ENCODE measurements at places on chromosomes 16 and 17.
A peak's percentile ranks its signal among the peaks of the same experiment; 100 is the strongest.

- no peak for DNase-seq
Observed at GRCh38 chr16:53058441-53058840, 3.6 kb downstream of the CHD9 start.

DNA sequence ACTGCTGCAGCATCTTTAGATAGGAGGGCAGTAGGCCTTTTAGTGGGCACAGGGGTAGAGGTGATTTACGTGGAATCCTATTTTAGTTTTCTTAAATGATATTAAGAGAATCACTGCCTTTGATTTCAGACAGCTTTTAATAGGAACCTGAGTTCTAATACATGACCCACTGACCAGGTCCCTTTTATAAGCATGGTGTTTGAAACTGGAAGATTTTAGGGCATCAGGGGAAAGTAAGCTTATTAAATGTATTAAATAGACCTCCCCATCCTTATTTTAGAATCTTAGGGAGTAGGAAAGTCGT lies 2.0 kb downstream of the MSL1 start:
- DNase-seq, result no peak

DNA sequence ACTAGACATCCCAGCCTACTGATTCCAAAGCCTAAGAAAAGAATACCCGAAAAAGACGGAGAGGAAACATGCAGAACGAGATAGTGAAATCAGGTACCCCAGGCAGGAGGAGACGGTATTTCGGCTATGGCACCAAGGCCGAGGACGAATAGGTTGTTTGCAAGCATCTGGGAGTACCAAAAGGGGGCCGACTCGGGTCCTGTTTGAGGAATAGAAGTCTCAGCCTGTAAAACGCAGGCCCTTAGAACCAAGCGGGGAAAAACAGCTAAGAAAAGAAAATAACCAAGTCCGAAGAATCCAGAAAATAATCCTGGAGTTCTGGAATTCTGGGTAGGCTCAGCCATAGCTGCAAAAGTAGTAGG lies 537 bp downstream of the SLC35B1 start:
- DNase-seq, result peak; percentile 39

DNA sequence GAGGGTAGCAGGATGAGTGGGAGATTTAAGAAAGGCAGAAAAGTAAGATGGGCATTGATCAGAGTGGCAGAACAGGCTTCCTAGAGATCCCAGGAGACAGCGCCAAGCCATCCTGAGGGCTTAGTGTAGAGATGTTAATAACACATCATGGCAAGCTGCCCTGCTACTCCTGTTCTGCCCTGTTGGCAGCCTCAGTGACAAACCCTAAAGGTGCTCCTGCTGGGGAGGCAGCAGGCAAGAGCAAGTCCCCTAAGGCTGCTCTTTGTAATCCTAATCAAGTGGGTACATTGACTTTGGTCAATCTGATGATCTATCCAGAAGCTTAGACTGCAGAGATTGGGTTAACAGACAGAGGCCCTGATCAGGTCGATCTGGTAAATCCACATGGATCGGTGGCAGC lies 16.3 kb downstream of the ANKFN1 start:
- no peak for DNase-seq

DNA sequence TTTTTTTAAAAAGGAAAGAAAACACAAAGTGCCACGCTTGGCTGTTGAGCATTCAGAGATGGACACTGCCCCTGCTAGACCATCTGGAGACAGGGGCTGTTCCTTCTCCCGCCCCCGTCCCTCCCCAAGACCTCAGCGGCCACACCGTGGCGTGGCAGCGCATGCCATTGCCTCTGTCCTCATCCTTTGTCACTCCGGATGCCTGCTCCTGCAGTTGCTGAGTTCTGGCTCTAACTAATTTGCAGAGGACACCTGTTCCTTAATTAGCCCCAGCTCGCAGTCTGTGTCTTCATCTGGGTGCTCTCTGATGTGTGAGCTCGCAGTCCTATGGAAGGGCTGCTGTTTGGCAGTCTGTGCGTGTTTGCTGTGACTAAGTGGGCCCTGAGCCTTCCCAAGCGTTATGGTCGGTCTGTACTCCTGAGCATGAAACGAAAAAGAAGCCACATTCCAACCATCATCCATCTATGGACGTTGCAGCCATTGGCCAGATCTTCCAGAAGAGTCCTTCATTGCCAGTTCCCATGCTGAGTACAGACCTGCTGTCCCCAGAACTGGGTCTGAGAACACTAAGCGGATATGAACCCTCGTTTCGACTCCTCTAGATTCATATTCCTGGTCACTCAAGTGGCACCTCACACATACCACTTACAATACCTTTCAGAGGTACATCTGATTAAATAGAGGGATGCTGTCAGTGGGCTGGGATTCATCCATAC lies 40.9 kb upstream of the NAT9 start:
- no peak for DNase-seq

GRCh38 chr16:88010343-88010967 lies 59.2 kb downstream of the BANP start:
- no peak for DNase-seq

GRCh38 chr17:27834571-27834970 lies 34.2 kb upstream of the NOS2 start:
- DNase-seq, result no peak

- DNase-seq, result peak; percentile 88
Observed at GRCh38 chr17:81601525-81602120, 35.3 kb downstream of the NPLOC4 start.

DNA sequence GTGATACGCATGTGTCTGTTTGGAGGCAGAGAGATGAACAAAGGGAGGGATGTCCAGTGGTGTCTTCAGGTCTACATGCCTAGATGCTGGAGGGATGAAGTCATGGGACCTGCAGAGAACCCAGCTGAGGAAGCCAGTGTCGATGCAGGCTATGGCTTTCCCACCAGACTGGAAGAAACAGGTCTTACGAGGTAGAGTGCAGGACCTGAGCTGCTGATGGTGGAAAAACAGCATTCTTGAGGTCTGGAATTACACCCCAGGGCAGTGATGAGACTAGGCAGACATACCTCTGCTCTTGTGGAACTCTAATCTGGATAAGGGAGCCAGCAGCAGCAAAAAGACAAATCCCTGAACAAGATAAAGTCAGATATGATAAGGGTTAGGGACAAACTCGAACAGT lies 37.4 kb downstream of the ARSG start:
- DNase-seq, result no peak

DNA sequence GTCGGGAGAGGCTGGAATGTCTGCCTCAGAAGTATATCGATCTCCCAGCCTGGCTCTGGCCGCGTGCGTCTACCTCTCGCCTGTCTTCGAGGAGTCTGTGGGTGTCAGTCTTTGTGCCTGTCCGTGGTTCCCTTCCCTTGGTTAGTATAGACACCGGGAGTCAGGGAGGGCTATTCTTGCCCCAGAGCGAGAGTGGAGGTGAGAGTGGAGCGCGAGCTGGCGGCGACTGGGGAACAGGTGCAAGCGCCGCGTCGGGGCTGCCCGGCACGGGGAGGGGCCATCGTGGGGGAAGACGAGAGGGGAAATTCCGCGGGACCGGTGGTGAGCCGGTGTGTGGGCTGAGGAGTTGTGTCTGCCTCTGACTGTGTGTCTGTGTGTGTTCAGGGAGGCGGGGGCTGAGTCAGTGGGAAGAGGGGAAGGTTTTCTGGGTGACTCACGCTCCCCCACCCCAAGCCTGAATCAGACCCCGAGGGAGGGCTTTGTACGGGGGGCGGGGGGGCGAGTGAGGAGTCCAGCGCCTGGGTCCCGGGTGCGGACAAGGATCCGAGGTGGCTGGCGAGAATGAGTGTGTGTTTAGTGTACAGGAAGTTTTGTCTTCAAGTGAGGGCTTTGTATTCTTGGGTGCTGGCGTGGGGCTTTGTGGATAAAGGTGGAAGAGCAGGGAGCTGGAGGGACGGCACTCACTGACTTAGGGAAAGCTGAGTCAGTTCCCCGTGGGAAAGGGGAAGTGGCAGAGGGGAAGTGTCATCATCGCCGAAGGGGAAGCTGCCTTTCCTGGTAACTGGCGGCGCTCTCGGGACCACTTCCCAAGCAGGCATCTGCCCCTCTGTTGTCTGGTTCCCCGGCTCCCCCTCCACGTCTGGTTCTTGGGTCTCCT lies 8.6 kb downstream of the KDM6B start:
- DNase-seq, result peak; percentile 97

- no peak for DNase-seq
Observed at GRCh38 chr16:9476744-9477143, 385.3 kb downstream of the HAPSTR1 start.

DNA sequence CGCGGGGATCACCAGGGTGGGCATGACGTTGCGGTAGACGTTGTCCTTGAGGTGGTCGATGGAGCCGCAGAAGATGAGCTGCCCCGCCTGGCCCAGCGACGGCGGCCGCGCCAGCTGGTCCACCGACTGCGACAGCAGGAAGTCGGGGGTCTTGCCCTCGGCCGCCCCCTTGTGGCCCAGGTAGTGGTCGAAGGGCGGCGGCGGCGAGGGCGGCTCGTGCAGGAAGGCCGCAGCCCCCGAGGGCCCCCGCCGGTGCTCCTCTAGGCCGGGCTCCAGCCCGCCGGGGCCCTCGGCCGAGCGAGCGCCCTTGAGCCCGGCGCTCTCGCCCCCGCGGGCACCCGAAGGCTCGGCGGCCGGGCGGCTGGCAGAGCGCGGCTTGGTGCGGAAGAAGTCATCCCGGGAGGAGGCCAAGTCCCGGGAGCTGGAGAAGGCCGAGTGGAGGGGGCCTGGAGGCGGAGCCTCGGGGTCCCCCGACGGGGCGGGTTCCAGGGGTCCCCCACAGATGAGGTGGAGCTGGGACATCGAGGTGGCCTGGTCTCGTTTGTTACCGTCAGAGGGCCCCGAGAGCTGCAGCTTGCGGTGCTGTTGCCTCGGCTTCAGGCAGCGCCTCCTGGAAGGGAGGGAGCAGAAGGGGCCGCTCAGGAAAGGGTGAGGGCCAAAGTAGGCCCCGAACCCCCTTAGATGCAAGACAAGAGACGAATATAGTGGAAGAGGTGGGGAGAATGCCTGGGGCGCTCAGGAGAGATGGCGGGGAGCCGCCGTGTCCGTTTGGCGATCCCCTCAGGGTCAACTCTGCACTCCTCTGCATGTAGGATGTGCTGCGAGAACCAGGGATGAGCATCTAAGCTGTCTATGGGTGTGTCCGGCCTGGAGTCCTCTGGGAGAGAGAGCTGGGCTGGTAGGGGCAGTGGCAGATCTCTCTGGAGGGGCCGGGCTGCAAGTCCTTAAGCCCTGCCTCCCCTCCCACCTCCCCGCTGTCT lies 8.8 kb downstream of the FAM171A2 start:
- DNase-seq, result no peak

DNA sequence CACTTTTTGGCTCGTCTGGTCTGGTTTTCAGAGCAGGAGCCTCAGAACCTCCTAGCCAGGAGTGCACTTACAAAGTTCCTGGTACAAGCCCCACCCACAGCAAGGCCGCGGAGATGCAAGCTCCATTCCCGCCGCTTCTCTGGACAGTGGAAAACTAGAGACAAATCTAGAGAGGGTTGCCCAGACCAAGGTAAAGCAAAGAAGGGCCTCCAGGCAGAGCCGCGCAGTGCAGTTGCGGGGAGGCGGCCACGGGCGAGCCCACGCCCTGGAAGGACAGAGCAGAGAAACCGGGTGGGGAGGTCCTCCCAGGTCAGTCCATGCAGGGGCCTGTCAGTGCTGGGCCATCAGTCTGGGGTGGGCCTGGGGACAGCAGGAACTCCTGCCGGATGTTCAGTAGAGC lies 11.0 kb upstream of the OSGIN1 start:
- DNase-seq, result no peak

- DNase-seq, result no peak
Observed at GRCh38 chr16:2900526-2901075, 11.1 kb upstream of the FLYWCH1 start.

- no peak for DNase-seq
Observed at GRCh38 chr16:22004341-22004740, 3.4 kb upstream of the PDZD9 start.

- DNase-seq, result no peak
Observed at GRCh38 chr16:47976636-47977210, 179.1 kb downstream of the ABCC12 start.

- DNase-seq, result no peak
Observed at GRCh38 chr16:56480776-56481467, 29.6 kb downstream of the OGFOD1 start.

DNA sequence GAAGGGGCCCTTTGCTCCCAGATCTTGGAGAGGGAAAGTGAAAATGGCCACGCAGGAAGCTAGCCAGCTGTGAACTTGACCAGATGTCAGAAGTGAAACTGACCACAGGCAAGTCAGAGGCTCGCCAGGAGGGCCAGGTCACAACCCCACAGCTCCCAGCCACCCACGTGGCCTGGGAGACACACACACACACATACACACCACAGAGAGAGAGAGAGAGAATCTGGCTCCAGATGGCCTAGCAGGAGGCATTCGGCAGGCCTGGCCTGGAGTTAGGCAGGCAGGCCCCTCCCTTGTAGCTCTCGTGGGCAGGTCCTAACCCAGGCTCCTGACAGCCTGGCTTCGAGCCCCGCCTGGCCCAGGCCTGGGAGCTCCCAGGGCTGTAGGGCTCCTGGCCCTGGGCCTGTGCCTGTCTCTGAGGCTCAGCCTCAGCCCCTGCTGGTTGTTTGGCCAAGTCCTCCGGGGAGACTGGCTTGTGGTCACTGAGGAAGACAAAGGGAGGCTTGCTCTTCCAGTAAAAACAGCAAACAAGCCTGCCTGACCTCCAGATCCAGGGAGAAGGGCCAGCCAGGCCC lies 20.2 kb downstream of the NGFR start:
- DNase-seq, result peak; percentile 20

GRCh38 chr17:28972437-28972836 lies 21.1 kb upstream of the PHF12 start:
- no peak for DNase-seq

- DNase-seq, result no peak
Observed at GRCh38 chr16:85085721-85086120, 26.6 kb downstream of the CIBAR2 start.

GRCh38 chr16:83215406-83216001 lies 588.7 kb downstream of the CDH13 start:
- DNase-seq, result peak; percentile 67

- no peak for DNase-seq
Observed at GRCh38 chr17:56486732-56487131, 106.8 kb upstream of the NOG start.

- DNase-seq, result no peak
Observed at GRCh38 chr17:17186551-17187505, 19.3 kb downstream of the PLD6 start.

- no peak for DNase-seq
Observed at GRCh38 chr17:2453866-2454265, 53.0 kb upstream of the MNT start.

- no peak for DNase-seq
Observed at GRCh38 chr17:76131051-76131691, 9.9 kb downstream of the FOXJ1 start.
